ENCODE measurements at places on chromosomes 2 and 18.

DNA sequence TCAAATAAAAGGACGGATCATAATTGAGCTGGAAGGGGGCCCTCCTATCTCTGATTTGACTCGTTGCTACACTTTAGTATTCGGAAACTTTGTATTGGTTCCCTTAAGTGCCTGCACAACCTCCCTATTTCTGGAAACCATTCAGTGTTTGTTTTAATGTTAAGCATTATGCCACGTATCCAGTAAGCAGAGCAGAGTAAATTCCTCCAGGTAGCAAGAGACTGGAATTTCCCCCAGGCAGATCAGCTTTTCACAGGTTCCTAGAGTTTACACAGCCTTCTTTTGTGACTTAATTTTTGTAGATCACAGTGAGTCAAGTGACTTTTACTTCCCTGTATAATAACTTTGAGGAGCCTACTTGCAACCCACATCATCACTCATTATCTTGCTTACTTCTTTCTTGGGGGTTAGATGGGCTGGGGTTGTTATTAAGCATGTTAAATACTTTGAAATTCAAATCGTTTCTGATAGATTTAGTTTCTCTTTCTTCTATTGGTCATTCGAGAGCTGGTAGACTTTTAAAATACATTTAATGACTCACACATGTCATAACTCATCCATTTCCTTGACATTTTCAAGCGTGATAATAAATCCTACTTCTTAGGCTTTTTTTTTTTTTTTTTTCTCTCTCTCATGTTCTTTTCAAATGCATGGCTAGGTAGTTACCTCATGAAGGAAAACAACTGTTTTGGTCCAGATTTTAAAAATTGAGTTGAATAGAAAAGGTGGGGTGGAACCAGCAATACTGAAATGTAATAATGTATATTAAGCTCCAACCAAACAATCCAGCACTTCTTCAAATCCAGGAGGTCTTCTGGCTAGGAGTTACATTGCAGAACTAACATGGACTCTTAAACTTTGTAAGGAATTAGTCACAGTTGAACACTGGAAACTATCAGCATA, 219.3 kb downstream of the NEDD4L start:
- no peak for DNase-seq

DNA sequence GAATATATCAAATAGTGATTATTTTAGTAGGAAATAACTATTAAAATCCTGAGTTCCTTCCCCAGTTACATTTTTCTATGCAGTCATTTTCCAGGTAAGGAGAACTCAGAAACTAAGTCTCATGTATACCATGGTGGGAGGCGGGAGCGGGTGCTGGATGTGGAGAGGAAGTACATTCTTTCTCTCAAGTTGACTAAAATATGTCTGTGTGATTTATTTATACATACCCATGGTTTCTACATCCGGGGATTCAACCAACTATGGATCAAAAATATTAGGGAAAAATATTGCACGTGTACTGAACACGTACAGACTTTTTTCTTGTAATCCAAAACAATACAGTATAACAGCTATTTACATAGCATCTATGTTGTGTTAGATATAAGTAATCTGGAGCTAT, 6.8 kb downstream of the ZCCHC2 start:
- no peak for DNase-seq

DNA sequence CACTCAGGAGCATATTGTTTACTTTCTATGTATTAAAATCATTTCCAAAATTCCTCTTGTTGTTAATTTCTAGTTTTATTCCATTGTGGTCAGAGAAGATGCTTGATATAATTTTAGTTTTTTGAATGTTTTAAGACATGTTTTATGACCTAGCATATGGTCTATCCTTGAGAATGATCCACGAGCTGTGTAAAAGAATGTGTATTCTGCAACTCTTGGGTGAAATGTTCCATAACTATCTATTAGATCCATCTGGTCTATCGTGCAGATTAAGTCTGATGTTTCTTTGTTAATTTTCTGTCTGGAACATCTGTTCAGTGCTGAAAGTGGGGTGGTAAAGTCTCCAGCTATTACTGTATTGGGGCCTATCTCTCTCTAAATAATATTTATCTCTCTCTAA, 83.3 kb upstream of the EPAS1 start:
- no peak for DNase-seq

GRCh38 chr2:169734169-169734847, 676 bp downstream of the KLHL23 start:
- no peak for DNase-seq

DNA sequence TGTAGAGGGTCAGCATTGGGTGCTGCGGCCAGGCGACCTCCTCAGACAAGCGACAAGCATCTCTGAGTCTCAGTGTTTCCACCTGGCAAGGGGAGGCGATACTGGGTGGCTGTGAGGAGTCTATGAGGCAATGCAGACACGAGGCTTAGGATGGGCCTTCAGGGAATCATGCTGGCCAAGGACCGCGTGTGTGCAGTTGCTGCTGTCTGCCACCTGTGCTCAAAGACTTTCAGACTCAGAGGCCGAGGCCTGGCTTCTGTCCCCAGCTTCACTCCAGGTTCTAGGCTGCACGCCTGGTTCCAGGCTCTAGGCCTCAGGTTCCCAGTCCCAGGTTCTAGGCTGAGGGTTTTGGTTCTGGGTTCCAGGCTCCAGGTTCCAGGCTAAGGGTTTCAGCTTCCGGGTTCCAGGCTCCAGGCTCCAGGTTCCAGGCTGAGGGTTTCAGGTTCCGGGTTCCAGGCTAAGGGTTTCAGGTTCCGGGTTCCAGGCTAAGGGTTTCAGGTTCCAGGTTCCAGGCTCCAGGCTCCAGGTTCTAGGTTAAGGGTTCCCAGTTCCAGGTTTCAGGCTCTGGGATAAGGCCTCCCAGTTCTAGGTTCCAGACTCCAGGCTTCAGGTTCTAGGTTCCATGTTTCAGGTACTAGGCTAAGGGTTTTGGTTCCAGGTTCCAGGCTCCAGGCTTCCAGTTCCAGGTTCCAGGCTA, 14.8 kb downstream of the LRRFIP1 start:
- DNase-seq: no peak

GRCh38 chr2:149690825-149691224, 103.2 kb upstream of the MMADHC start:
- DNase-seq: no peak

GRCh38 chr2:181752301-181752700, 72.0 kb upstream of the NEUROD1 start:
- DNase-seq: no peak

DNA sequence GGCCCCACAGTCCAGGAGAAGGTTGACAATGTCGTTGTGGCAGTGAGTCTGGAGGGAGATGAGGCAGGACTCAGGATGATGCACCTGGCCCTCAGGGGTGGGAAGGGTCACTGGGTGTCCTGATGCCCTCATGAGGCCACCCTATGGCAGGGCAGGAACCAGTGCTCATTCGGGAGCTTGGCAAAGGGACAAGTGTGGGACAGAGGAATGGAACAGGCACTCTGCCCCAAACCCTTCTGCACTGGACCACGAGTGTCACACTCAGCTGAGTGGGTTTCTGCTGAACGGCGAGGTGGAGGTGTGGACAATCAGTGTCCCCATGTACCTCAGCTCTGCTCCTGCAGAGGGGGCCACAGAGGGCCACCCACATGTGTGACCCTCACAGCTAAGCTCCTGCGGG, 32.0 kb downstream of the ANKMY1 start:
- DNase-seq: no peak

GRCh38 chr2:240296104-240296406, 139.4 kb upstream of the GPC1 start:
- DNase-seq: no peak

- DNase-seq: peak; percentile 64
Observed at GRCh38 chr2:11129598-11130449, 25.4 kb upstream of the SLC66A3 start.

- no peak for DNase-seq
Observed at GRCh38 chr2:30509716-30510115, 62.7 kb downstream of the LCLAT1 start.

DNA sequence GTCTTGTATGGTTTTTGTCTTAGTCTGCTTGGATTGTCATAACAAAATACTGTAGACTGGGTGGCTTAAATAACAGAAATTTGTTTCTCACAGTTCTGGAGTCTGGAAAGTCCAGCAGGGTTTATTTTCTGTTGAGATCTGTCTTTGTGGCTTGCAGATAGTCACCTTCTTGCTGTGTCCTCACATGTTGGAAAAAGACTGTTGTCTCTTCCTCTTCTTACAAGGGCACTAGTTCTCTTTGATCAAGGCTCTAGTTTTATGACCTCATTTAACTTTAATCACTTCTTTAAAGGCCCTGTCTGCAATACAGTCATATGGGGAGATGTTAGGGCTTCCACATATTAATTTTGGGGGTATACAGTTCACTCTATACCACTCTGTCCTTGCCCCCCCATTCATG, 56.5 kb downstream of the NBEAL1 start:
- DNase-seq: no peak

GRCh38 chr18:54129448-54130067, 94.9 kb downstream of the MBD2 start:
- no peak for DNase-seq

GRCh38 chr18:50937183-50937582, 30.7 kb upstream of the ELAC1 start:
- DNase-seq: no peak
